ENCODE measurements at places on chromosomes 12 and 14.

DNA sequence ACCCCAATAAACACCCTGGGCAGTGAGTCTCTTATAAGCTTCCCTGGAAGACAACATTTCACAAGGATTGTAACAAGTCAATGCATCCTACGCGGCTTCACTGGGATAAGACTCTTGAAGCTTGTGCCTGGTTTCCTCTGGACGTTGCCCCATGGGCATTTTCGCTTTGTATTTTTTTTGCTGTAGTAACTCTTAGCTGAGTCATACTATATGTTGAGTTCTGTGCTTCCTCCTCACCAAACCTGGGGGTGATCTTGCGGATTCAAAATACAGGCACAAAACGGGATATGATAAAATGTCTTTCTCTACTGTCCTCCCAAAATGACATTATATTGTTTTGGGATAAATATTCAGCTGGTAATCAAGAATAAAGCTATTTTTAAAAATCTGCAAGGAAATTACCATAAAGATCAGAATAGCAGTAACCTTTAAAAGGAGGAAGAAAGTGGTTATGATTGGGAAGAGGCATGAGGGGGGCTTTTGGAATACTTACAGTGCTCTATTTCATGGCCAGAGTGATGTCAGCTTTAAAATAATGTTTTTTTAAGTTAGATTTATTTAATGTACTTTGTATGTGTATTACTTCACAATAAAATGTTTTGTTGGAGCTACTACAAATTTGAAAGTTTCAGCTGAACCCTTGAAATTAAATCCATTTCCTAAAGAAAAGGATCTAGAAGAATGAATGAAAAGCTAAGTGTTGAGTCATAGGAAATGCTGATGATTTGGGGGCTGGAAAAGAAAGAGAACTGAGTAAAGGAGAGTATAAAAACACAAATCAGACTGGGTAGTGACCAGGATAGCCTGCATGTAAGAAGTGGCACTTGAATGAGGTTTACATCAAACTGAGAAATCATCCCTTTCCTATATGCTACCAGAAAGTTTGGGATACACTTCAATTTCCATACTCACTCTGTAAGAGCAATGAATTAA is 14.7 kb downstream of the BTBD7 start:
- no peak for DNase-seq

- no peak for DNase-seq
Observed at GRCh38 chr14:23653051-23653450, 16.9 kb downstream of the DHRS2 start.

- no peak for DNase-seq
Observed at GRCh38 chr14:64502456-64502855, 1.2 kb downstream of the ZBTB25 start.

GRCh38 chr12:102728506-102729242 is 188.4 kb downstream of the PAH start:
- no peak for DNase-seq

DNA sequence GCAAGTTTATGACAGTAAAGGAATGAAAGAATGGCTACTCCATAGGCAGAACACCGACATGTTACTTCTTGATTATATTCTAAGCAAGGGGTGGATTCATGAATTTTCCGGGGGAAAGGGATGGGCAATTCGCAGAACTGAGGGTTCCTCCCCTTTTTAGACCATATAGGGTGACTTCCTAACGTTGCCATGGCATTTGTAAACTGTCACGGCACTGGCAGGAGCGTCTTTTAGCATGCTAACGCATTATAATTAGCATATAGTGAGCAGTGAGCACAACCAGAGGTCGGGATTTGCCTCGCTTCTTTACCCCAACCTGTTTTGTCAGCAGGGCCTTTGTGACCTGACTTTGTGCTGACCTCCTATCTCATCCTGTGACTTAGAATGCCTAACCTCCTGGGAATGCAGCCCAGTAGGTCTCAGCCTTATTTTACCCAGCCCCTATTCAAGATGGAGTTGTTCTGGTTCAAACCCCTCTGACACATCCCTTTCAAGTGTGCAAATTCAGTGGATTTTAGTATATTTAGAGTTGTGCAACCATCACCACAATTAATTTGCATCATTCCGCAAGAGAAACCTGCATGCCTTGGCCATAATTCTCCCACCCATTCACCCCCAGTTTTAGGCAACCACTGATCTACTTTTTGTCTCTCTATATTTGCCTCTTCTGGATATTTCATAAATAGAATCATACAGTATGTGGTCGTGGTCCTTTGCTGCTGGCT is 27.4 kb downstream of the PALS1 start:
- no peak for DNase-seq

DNA sequence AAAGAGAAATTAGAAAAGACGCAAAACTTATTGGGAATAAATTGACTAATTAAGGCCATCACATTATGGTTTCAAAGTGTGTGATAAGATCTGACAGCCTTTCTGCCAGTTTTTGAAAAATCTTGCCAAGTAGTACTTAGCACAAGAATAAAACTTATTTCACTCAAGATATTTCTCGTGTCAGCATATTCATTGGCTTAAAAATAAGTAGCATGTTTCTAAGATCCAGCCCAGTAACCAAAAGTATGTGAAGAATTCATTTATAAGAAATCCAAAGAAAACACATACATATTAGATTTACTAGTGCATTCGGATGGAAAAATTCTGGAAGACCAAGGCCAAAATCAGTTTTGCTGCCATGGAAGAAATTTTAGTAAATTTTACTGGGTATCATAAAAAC is 1135.0 kb downstream of the GALC start:
- no peak for DNase-seq

GRCh38 chr12:1436015-1436414 is 158.4 kb downstream of the FBXL14 start:
- DNase-seq = no peak

All from stimulated activated CD4-positive, alpha-beta T cell treated with anti-CD3 and anti-CD28 coated beads, TNF-alpha, amount 100 ng/mL, for 1 hour (primary cell).